ENCODE measurements at places on chromosomes 4 and X.

DNA sequence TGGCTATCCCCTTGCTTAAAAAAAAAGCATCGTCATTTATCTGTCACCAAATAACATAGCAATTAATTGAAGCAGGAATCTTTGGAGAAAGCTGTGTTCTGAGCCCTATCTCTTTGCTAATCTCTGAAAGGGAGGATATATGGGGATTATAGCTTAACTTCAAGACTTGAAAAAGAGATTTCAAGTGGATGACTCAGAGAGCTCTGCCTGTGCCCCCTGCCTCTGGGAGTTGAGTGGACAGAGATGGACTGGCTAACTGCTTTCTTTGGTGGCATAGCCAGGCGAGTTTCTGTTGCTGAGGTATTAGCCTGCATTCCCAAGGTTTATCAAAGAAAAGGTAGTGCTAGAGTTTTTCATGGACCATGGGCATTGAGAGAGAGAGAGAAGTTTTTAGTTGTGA, 91.6 kb downstream of the DDIT4L start:
- peak; percentile 57 for DNase-seq

- DNase-seq = no peak
These were observed 29.5 kb upstream of the PLP1 start for GRCh38 chrX:103747163-103747562.

GRCh38 chr4:37246891-37247290, 2.3 kb downstream of the NWD2 start:
- DNase-seq = no peak

DNA sequence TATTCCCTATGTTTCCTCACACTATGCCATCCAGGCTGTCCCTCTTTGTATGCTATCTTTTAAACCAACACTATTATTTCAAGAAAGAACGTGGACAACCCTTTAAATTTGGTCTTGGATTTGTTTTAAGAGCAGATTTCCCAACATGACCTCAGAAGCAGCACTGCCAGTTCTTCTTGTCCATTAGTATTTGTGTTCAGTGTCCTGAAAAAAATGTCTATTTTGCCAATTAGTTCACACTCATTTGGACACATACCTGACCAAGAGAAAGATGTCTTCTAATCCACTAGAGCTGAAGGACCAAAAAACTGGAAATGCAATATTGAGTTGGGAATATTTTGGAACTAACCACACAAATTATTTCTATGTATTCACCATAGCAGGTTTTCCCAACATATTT, 223.2 kb upstream of the CNKSR2 start:
- no peak for DNase-seq

- DNase-seq = no peak
These were observed 117.7 kb downstream of the CEP135 start for GRCh38 chr4:56066493-56066892.

- DNase-seq = no peak
These were observed 48.6 kb upstream of the ARSJ start for GRCh38 chr4:114028071-114028470.

DNA sequence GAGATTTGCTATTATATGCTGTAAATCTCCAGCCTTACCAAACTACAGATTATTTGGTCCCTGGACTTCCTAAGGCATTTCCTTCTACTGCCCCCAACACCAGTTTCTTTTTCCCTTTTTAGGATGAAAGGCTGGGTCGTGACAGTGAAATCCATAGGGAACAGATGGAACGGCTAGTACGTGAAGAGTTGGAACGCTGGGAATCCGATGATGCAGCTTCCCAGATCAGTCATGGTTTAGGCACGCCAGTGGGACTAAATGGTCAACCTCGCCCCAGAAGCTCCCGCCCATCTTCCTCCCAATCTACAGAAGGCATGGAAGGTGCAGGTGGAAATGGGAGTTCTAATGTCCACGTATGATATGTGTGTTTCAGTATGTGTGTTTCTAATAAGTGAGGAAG, 67.9 kb downstream of the PKD2 start:
- DNase-seq = no peak

DNA sequence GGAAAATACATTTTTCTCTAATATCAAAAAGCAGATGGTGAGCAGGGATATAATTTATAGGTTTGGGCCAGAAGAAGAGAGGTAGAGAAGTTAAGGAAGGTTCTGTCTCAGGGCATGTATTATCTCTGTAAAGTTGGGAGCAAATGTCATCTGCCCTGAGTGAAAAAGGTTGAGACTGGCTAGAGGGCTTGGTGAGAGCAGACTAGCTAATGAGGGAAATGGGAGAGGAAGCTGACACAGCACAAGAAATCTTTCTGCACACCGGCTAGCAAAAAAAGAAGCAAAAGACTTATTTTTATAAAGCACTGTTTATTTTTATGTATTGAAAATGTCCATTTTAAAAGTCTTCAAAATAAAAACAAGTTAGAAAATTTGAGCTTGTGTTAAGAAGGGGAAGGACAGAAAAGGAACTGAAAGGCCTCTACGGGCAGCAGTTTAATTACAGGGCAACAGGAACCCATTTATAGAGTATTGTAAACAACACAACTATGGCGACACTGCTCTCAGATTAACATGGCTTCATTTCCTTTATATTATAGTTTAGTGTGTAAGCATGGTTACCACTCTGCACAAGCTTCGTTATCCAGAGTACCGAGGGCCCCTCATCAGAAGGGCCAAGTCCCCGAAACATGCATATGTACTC, 17.4 kb downstream of the CD40LG start:
- no peak for DNase-seq

DNA sequence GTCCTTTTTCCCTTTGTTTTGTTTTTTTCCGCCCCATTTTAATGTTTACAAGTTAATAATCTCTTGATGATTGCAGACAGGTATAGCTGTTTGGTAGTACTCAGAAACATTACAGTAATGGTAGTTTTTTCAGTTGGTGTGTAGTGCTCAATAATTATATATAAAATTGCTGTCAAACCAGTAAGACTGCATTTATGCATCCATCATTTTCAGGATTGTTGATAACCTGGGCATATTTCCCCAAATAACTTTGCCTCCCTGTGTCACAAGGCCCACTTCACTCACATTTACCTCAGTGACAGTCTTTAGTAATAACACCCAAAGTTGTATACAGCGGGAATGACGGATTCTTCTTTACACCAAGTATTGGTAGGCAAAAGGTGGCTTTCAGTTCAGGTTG, 16.1 kb downstream of the ARFIP1 start:
- no peak for DNase-seq

DNA sequence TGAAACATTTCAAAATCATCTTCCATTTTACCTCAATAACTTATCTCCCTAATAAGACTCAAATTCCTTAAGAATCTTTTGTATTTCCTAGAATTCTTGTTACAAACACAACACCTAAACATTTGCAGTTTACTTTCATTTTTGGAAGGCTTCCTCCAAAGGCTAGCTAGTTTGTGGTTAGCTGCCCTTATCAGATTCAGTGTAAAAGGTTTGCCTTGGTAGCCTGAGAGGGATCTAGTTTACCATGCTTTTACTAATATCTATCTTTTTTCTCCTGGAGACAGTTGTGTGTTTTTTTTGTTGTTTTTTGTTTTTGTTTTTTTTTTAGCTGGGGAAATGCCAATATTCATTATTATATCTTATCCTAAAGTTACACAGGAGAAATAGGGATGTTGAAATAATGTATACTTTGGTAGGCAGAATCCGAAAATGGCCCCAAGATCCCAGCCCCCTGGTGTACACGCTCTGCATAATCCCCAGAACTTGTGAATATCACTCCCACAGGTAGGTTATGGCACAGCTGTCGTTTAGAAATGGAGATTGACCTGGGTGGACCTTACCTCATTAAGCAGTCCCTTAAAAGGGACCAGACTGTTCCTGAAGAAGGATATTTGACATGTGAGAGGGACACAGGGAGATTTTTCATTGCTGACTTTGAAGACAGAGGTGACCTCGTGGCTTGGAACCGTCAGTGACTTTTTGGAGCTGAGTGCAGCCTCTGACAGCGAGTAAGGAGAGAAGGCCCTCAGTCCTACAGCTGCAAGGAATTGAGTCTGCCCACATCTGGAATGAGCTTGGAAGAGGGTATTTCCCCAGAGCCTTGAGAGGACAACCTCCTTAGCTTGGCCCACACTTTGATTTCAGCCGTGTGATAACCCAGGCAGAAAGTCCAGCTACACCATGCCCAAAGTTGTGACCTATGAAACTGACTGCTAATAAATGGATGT, 33.4 kb downstream of the SEPTIN11 start:
- peak; percentile 67 for DNase-seq

GRCh38 chr4:146790515-146790914, 151.8 kb downstream of the POU4F2 start:
- DNase-seq = no peak

DNA sequence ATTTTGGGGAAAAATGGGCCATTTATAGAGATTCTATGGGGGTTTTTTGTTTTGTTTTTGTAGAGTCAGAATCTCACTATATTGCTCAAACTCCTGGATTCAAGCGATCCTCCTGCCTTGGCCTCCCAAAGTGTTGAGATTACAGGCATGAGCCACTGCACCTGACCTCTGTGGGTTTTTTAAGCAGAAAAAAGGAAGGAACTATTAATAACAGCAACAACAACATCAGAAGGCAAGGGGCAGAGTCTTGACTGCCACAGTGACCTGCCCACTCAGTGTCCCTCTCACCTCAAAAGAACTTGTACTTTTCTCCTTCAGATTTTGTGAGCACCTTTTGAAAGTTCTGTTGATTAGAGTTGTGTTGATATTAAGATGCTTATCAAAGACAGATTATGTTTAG, 48.1 kb downstream of the FNIP2 start:
- no peak for DNase-seq

- DNase-seq = no peak
These were observed 410.3 kb downstream of the RPA4 start for GRCh38 chrX:97294041-97294440.

- peak; percentile 80 for DNase-seq
These were observed at the start of gene VEGFC for GRCh38 chr4:176792326-176793059. VEGFC (minus strand) TSS chr4:176792922; CDS start chr4:176792311, 611 bp downstream.

- DNase-seq = no peak
These were observed 405.3 kb downstream of the PPP4R3C start for GRCh38 chrX:27057883-27058282.
